ENCODE measurements at places on chromosomes 7 and 10. TPM values are rescaled to one million over a fixed set of nuclear protein-coding genes. Genes with fewer than 3 reads are reported as not detected.

DNA sequence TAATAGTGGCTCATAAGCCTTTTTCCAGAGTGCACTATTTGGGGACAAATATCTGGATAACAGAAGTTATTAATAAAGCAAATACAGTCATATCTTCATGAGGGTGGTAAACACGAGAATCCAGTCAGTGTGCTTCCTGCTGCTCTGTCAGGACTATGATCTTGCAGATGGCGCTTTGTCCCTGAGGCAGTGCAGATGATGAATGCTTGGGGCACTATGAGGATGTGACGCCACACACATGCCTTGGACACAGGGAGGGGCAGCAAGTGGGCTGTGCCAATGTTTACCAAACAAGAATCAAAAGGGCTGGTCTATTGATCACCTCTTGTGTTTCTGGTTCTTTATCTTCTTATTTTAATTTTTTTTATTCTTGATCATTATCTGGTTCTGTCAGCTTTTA is 79.8 kb downstream of the GAD2 start:
- no peak for DNase-seq

GRCh38 chr7:66557214-66558200 is 71.2 kb upstream of the KCTD7 start:
- DNase-seq, result peak; percentile 62

GRCh38 chr7:138773817-138774216 is 24.0 kb upstream of the TMEM213 start:
- no peak for DNase-seq

- no peak for DNase-seq
Observed at GRCh38 chr10:100374200-100374655, 27.2 kb downstream of the SCD start.

The FAM25G gene
- total RNA-seq, result not detected

All from activated T-helper 1 cell treated with anti-CD3 and anti-CD28 coated beads, Interleukin-12 subunit alpha, Interleukin-12 subunit beta, Interleukin-2, Interleukin-4 antibody, amounts not matched to agents 30 ng/mL and 10 ng/mL and 1 ng/mL, durations not matched to agents 14 hours and 24 hours and 36 hours (primary cell).